ENCODE measurements at places on chromosomes 12 and 14.

DNA sequence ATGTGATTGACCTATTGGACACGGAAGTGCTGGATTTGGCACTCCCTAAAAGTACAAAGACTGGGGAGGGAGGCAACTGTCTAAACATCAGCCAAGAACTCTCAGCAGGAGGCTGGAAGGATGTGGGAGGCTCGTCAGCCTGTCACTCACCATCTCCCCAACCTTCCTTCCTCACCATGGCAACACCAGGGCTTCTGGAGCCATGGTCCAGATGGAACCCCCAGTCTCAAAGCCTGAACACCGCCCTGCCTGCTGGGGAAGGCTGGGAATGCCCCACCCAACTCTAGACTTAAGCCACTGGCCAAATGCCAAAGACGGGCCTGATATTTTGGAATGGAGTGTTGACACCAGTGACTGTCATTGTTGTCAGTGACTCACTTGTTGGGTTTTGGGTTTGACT, 55.3 kb downstream of the GALNT16 start:
- DNase-seq = no peak

- DNase-seq = no peak
Measured at GRCh38 chr12:43973385-43973784, 137.5 kb downstream of the TMEM117 start.

DNA sequence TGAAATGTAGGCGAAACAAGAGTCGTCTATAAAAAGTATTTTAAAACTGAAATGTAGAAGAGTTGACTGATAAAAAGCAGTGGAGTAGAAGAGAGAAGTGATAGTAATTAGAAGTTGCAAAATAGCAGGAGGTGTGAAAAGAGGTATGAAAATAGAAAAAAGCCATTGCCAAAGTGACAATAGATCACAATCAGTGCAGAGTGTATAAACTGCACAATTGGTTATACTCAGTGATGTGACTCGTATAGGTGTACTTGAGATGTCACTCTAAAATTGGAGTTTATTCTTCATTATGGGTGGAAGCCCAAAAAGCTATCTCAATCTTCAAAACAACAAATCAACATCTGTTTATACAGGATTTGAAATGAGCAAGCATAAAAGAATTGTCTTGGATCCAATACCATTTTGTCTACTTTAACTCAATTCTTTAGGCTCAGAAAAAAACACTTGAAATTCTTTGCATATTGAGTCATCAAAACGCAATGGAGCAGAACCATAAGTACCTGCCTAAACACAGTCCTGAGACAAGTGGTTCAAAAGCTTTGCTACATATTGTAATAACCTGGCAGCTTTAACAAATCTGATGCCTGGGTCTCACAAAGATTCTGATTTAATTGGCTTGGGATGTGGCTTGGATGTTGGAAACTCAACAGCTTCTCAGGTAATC, 8.8 kb downstream of the IKBIP start:
- DNase-seq = peak; percentile 10

DNA sequence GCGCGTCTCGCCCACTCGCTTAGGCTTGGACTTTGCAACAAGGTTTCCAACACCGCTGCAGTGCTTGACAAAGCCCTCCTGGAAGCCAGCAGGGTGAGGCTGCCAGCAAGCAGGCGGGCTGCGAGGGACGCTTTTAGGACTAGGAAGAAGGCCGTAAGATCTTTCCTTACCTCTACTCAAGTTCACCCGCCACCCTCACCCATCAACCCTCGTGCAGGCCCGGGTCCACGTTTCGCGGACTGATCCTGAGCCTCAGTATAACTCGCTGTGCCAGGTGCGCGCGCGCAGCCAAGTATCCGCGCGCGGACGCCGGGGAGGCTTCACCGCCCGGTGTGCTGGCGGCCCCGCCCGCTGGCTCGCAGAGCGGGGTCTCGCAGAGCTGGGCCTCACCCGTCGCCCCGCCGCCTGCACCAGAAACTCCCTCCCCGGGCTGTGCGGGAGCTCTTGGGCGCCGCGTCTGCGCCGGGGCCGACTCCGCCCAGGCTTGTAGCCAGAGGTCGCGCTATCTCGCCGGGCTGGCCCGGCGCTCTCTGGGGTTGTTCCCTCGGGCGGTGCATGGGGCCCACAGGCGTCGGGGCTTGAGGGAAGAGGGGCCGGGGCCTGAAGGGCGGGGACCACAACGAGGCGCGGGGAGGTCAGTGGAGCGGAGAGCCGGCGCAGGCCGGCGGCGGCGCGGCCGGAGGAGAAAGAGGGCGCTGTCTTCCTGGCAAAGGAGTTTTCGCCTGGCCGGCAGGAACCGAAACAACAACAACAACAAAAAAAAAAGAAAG, 7.6 kb upstream of the SIX1 start:
- peak; percentile 50 for DNase-seq

- DNase-seq = no peak
Measured at GRCh38 chr14:100440758-100441203, 117.6 kb downstream of the SLC25A47 start.

DNA sequence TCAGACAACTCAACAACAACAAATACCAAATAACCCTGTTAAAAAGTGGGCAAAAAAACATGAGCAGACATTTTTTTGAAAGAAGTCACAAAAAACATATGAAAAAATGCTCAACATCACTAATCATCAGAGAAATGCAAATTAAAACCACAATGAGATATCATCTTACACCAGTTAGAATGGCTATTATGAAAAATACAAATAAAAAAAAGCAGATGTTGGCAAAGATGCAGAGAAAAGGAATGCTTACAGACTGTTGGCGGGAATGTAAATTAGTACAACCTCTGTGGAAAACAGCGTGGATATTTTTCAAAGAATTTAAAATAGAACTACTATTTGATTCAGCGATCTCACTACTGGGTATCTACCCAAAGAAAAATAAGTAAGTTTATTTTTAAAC, 114.0 kb downstream of the SLC38A4 start:
- DNase-seq = no peak

GRCh38 chr14:72315714-72316113, 383.5 kb downstream of the RGS6 start:
- DNase-seq = no peak

GRCh38 chr14:54606178-54606577, 39.2 kb downstream of the SAMD4A start:
- DNase-seq = peak; percentile 1

GRCh38 chr14:75454963-75455546, 27.2 kb downstream of the JDP2 start:
- DNase-seq = no peak

DNA sequence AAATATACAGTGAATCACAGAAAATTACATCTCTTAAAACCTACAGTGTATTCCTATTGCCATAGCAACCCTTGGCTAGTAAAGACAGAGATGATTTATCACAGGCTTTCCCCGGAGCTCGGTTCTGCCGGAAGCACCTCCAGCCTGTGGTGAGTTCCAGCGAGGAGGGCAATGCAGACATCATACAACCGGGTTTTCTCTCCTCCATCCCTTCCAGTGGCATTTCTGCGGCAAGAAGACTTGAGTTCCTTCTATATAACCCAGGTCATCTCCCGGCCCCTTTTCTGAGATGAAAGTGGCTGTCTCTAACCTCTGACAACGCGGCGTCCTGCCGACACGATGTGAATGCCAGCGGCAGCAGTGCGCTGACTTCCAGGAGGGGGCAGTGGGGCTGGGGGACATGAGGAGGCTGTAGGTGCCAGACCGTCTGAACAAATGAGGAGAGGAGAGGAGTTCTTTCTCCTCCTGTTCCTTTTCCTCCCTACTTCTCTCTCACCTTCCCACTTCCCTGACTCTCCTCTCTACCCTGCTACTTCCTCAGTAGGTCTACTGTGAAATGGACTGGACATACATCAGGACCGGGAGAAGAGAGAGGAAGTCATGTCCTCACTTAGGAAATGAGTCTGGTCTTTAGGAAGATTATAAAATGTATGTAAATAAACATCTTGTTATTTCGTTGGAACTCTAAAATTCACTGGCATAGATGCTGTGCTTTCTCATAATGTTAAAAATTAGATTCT, 68.6 kb upstream of the MAX start:
- DNase-seq = no peak

DNA sequence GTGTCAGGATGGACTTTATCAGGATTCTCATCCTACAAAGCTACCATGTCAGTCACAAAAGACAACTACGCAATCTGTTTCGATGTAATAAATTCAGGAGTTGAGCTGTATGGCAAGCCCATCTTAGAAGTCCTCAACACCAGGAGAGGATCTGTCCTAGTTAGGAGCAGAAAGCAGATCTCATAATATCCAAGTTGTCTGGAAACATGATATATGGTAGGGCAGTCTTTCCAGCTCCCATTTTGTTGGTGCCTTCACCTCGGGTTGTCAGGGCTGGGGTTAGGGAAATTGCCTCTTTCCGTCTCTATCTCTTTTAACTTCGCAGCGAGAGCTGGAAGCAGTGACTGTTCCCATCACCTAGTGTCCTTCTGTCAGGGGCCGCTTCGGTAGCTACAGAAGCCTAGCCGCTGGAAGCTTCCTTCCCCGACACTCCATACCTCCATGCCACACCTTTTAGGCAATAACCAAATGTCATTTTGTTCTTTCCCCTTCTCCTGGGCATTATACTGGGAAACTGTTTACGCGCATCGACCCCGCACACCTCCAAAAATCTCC, 1.4 kb downstream of the NIN start:
- DNase-seq = no peak

DNA sequence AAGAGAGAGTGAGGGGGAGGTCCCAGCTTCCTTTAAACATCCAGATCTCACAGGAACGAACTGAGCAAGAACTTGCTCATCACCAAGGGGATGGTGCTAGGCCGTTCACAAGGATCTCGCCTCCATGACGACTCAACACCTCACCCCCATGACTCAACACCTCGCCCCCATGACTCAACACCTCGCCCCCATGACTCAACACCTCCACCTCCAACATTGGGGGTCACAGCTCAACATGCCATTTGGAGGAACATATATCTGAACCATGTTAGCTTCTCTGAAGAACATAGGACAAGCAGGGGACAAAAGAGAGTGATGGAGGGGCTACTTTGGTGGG, 66.0 kb upstream of the LHX5 start:
- no peak for DNase-seq
